ENCODE measurements at places on chromosomes 7 and 10.

GRCh38 chr10:48481385-48481784 lies 123.5 kb downstream of the ARHGAP22 start:
- no peak for DNase-seq

DNA sequence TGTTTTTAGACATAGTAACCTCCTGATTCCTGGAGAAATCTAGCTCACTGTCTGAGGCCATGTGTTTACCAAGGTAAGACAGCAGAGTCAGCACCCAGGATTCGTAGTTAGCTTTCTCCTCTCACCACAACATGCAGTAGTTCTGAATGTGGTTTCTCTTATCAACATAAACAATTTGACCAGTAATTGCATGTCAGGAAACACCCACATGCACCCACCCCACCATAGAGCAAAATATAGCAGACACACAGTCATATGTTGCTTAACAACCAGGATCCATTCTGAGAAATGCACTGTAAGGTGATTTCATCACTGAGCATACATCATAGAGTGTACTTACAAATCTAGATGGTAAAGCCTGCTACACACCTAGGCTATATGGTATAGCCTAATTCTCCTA lies 1004.0 kb downstream of the ANKRD7 start:
- no peak for DNase-seq

GRCh38 chr10:117047947-117048346 lies 43.0 kb upstream of the SHTN1 start:
- DNase-seq, result no peak

GRCh38 chr10:112732277-112732921 lies 217.6 kb upstream of the TCF7L2 start:
- no peak for DNase-seq

DNA sequence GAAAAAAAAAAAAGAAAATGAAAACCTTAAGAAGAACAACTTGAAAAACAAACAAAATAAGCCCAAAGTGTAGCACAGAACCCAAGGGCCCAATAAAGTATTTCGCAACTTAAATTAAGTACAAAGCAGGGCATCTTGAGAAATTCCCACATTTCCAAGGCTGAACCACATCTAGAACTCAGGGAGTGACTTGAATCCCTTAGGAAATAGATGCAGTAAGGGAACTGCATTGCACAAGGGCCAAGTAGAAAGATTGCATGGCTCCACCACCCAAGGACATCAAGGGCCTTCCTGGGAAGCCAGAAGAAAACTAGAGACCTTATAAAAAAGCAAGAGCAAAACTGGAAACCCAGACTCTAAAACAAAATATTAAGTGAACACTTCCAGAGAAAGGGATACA lies 352.7 kb downstream of the CXCL12 start:
- DNase-seq, result no peak

DNA sequence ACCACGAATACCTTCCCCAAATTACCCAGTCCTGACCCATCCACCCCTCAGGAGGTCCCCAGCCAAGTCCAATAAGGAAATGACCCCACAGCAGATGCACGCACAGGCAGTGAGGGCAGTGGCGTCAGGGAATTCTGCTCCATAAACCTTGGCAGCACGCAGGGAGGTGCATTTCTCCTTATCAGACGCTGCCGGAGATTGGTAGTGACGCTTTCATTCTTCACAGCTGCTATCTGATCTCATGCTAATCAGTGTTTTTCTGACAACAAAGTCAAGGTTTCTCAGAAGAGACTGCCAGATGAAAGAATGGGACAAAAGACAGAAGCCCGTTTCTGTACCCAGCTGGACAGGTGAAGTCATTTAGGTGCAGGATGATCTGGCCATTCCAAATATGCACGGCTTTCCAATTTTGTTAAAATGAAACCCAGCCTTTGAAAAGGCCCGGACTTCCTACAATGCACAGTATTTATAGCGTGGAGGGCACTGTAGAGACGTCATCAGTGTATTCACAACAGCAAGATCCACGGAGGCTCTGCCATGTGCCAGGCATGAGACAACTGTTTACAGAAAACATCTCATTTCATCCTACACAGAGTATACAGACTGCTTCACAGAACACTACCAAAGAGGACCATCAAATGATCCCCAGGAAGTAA lies 35.3 kb downstream of the DIP2C start:
- no peak for DNase-seq

GRCh38 chr10:95531058-95531809 lies 29.9 kb downstream of the SORBS1 start:
- DNase-seq, result no peak

- no peak for DNase-seq
Measured at GRCh38 chr10:111999205-111999914, 184.2 kb downstream of the GPAM start.

- no peak for DNase-seq
Measured at GRCh38 chr10:52775132-52775647, 2.6 kb upstream of the MBL2 start.

DNA sequence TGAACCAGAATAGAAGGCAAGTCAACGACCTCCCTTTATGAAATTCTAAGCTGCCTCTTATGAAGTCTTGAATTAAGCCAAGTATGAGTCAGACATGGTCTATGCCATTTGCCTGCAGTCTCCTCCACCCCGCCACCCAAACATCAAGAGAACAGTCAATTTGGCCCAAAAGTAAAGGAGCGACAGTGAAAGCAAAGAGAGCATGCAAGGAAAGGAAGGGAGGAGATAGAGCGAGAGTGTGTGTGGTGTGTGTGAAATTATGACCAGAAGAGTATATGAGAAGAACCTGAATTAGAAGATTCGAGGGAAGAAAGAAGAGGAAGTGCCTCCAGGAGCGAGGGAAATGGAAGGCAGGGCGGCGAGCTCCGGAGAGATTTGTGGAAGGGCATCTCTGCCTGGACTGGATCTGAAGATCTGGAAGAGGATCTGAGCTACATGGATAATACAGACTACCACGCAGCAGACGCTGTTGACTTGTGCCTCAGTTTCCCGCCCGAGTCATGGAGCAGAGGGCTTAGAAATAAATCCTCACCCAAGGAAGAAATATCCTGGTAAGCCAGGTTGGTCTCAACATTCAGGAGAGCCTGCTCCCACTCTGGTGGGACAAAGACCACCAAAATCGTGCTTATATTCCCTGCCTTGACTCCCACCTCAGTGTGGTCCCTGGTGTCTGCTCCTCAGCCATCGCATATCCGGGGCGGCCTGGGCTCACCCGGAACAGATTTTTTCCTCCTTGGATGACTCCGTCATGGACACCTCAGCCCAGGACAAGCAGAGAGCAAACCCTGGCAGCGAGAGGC lies 459 bp downstream of the ZDHHC6 start:
- DNase-seq, result no peak

DNA sequence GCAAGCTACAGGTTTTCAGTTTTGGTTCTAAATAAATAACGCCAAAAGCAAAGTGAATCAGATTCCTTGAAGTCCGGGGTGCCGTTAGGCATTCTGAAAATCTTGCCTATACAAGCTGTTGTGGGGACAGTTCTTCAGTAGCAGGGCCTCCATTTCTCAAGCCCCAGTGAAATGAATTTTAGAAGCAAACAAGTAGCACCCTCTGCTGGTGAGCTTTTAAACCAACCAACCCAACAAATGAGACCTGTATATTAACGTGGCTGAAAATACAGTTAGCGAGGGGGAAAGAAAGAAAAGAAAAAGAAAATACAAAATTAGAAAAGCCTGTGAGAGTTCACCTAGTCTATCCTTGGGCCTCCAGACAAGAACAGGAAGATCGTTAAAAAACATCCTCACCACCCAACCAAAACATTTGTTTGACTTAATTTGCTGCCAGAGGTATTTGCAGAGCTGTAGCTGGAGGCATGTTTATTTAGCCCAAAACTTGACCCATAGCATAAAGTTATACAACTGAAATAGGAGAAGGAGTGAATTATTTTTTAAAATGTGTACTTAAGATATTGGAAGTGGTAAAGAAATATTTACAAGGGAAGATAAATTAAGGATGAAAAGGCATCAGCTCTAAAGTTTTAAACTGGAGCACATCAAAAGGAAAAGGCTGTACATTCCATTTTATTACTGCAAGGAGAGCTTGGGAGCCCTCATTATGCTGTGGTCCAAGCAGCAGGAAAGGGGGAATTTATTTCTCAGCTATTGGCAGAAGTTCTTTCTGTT lies 98.9 kb downstream of the DYNC1I1 start:
- DNase-seq, result no peak

GRCh38 chr7:151759591-151760042 lies 117.3 kb downstream of the PRKAG2 start:
- DNase-seq, result no peak

DNA sequence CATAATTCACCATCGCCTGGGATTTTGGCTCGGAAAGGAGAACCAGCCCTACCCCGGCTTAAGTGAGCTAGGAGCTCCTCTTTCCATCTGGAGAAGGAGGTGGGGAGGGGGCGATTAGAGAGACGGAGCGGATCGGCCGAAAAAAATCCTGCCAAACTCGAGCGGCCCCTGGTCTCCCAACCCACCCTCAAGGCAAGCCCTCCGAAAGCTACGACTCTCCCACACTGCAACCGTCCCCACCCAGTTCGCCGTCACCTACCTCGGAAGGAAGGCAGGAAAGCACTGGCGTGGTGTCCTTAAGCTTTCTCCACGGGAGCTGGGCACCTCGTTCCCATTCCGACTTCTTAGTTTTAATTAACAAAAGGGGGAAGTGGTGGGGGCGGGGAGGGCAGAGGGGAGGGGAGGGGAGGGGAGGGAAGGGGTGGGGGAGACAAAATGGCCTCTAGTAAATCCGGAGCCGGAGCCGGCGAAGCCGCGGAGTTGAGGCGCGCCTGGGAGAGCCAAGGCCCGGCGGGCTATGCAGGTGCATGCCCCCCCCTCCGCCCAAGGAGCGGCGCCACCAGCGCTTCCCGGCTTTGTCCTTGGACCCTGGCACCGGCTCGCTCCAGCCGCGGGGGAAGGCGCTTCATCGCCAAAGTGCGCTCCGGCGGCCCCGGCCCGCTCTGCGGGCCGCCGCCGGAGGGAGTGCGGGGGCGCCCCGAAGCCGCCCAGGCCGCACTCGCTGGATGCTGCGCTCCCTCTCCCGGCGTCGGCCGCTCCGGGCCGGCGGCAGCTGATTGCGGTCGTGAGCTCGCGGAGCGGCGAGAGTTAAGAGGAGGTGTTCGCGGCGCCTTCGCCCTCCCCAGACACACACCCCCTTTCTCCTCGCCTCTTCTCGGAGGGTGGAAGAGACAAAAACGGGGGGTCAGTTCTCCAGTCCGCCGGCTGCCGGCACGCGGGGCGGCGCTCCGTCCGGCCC lies at the start of gene LRRC4:
Gene LRRC4, minus strand, starts transcription at position 784 of the 958 bp plus-strand sequence. CDS start 797 bp downstream, outside the sequence.
- DNase-seq, result peak; percentile 60

GRCh38 chr10:33871061-33871956 lies 536.8 kb upstream of the NRP1 start:
- no peak for DNase-seq

DNA sequence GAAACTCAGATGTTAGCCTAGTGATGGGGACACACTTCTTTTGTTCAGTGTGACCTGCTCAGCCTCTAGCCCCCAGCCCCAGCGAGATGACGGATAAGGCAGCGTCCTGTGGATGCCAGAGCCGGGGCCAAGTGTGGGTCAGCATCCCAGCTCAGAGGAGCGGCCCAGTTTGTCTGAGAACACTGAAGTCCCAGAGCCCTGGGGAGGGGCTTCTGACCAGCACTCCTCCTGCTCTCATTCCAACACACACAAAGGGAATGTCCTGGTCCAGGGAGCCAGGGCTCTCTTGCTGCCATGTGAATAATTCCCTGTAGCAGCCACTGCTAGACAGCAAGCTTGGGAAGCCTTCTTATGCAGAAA lies 4.5 kb upstream of the ATP6V0E2 start:
- DNase-seq, result no peak

DNA sequence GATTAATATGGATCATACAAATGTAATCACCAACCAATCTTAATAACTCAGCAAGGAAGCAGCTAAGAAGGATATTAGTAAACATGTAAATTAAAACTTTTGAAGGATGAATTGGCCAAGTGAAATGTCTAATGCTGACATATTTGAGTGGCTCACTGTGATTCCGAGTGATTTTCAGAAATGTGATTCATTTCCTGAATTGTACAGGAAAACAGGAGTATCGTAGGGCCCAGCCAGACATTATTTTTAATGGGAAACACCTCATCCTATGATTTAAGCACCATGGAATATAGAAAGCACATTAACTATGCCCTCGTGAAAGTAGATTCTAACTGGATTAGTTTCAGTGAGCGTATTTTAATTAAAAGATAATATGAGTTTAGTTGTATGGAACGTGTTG lies 82.3 kb downstream of the LHFPL3 start:
- no peak for DNase-seq

DNA sequence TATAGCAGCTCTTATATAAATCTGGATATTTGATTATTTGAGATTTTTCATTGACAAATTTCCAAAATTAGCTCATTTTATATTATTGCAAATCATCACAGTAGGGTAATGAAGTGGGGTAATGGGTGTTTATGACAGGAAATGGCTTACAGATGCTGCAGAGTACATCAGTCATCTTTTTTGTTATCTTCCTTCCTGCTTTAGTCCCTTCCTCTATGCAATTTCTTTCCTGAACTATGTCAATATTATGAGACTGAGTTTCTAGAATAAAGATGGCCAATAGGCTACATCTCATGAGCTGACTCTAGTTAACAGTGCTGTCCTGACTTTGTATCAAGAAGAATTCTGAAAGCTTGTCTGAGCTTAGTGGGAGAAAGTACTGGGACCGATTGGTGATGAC lies 244.5 kb downstream of the XPNPEP1 start:
- no peak for DNase-seq

DNA sequence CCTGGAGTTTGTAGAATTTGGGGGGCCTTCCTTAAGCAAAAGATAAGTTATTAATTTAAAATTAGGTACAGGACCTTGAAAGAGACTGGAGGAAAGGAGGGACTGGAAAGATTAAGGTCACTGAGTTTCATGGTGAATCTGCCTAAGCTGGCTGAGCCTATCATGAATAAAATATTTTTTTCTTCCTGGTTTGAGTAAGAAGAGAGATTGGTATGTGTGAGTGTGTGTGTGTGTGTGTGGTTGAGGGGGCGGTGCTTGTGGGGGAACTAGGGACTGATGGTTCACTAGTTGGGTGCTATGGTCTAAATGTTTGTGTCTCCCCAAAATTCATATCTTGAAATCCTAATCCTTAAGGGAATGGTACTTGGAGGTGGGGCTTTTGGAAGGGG lies 142.5 kb upstream of the PRKCQ start:
- DNase-seq, result no peak

- no peak for DNase-seq
Measured at GRCh38 chr7:21566094-21566493, 23.3 kb downstream of the DNAH11 start.

Data from GM06990 (cell line).